ENCODE measurements at places on chromosomes 4 and X.
A peak's percentile ranks its signal among the peaks of the same experiment; 100 is the strongest.

GRCh38 chr4:104848597-104849225, 298.0 kb upstream of the TET2 start:
- no peak for DNase-seq

- no peak for DNase-seq
These were observed 18.5 kb upstream of the OPN1LW start for GRCh38 chrX:154125391-154126040.

- DNase-seq: no peak
These were observed 336.1 kb upstream of the BOD1L1 start for GRCh38 chr4:13963601-13964000.

DNA sequence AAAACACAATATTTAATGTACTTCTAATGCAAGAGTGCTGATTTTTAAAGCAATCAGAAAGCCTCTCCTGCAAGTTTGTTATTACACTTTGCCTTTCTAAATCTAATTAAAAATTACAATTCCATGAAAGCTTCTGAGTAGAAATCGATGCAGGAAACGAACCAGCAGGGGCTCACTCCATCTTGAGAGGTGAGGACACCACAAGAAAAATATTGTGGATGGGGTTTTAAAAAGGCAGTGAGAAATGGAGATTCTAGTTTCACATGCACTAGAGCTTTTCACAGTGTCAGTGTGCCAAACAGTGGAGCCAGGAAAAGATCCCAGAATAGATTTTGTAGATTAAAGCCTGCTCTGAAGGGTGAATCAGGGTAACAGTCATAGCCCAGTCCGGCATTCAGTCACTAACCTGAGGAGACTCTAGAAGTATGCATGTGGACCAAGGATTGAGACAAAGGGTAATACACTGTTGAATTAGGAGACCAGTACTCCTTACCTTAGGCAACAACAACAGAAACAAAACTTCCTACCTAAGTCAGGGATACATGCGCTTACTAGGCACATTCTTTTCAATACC, 362.3 kb downstream of the NAF1 start:
- DNase-seq: no peak

- no peak for DNase-seq
These were observed 1304.0 kb downstream of the FAM133A start for GRCh38 chrX:94977986-94978385.

DNA sequence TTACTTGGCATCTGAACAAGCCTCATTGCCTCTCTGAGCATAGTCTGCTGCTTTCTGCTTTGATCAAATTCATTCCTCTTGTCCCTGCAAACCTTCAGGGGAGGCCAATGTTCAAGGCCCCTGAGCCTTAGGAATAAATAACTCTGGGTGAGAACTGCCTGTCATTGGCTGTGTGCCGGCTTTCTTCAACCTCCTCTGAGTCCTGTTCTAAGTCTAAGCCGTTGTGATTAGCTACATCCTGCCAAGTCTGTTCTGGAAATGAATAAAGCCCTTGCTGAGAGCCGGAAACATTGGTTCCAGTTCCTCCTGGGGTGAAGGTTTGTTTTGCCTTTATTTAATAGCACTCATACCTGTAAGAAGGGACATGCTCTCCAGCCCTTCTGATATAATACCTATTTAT, 13.8 kb downstream of the RNF4 start:
- peak; percentile 76 for DNase-seq

DNA sequence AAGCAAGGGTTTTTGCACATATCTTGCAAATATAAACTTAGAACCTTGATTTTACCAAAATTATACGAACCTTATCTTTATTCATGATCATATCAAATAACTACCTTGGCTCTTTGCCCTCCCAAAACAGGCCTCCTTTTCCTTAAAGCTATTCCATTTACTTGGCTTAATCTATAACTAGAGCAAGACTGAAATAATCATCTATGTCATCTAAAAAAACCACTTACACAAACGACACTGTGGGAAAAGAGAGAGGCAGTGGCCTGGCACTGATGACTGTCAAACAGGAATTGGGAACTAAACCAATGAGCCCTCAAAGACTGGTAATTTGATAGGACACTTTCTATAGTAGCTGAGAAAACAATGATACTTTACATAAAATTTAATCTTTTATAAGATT, 11.7 kb upstream of the PTPN13 start:
- DNase-seq: no peak

DNA sequence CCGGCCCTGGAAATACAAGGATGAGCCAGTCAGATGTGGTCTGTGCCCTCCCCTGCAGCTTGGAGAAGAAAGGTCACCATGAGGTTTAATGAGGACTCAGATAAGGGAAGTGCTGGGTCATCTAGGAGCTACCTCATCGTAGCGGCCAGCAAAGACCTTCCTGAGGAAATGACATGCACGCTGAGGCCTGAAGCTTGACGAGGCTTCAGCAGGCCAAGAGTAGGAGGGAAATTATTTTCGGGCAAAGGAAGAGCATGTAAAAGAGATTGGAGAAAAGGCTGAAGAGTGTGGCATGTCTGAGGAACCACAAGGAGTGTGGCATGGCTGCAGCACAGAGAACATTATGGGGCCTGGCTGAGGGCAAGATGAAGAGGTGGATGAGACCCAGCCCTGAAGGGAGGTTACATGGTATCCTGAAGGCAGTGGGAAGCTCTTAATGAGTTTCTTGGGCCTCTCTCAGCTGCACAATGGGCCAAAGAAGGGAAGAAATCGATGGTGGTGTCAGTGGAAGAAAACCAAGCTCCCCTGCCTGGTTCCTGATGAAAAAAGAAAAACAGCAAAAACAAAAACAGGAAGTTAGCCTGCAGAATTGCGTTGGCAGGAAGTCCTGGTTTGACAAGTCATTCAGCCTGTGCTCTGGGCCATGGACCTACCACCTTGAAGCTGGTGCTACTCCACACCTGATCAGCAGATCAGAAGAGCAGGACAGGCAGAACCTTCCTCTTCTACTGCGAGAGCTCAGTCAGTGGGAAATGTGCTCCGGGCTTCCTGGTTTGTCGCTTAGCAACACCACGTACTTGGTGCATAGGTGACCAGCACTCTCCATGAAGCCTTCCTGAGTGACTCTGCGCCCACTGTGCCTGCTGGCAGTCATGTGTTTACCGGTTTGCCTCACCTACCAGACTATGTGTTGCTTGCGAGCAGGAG, 134.5 kb upstream of the KLF3 start:
- DNase-seq: peak; percentile 76

DNA sequence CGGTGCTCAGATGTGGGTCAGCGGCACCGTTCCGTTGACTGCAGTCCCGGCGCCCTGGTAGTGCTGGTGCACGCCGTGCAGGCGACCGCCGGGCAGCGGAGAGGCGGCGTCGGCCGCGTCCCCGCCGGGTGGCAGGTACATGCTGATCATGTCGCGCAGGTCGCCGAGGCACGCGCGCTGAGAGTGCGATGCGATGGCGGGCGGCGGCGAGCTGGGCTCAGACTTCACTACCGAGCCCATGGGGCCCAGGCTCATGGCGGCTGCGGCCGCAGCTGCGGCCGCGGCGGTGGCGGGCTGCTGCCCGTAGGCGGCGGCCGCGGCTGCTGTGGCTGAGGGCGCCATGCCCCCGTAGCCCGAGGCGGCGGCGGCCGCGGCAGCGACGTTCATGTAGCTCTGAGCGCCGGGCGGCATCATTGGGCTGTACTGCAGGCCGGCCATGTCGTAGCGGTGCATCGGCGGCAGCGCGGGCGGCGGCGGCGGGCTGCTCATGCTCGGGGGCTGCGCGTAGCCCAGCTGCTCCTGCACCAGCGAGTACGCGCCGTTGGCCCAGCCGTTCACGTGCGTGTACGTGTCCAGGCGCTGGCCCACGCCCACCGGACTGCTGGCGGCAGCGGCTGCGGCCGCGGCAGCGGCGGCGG, 1.0 kb downstream of the SOX3 start:
- no peak for DNase-seq

DNA sequence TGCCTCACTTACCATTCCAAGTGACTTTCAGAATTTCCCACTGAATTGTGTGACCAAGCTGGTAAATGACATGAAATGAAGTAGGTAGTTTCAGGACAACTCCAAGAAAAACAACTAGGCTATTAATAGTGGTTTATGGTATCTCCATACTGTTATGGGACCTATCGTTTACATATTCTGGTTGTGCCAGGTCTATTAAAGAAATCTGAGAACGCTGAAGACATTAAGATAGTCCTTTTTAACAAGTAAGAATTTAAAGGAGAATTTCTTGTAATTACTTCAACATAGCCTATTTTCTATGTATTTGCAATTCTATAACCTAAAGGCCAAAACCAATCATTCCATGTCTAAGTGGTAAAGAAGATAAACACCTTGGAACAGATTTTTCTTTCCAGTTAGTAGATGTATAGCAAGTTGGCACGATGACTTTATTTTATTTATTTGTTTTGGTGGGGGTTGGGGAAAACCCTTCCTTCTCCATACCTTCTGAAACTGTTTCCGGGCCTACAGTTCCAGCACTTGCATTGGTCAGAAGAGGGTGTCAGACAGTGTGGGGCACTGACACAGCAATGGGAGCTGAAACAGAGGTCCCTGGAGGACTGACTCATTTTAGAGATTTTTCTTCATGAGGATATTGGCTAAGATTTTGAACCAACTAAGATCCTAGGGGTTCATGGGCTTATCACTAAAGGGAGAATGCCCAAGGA, 7.6 kb upstream of the DCLK2 start:
- DNase-seq: no peak

- no peak for DNase-seq
These were observed 196.4 kb upstream of the DDX53 start for GRCh38 chrX:22803353-22803752.

DNA sequence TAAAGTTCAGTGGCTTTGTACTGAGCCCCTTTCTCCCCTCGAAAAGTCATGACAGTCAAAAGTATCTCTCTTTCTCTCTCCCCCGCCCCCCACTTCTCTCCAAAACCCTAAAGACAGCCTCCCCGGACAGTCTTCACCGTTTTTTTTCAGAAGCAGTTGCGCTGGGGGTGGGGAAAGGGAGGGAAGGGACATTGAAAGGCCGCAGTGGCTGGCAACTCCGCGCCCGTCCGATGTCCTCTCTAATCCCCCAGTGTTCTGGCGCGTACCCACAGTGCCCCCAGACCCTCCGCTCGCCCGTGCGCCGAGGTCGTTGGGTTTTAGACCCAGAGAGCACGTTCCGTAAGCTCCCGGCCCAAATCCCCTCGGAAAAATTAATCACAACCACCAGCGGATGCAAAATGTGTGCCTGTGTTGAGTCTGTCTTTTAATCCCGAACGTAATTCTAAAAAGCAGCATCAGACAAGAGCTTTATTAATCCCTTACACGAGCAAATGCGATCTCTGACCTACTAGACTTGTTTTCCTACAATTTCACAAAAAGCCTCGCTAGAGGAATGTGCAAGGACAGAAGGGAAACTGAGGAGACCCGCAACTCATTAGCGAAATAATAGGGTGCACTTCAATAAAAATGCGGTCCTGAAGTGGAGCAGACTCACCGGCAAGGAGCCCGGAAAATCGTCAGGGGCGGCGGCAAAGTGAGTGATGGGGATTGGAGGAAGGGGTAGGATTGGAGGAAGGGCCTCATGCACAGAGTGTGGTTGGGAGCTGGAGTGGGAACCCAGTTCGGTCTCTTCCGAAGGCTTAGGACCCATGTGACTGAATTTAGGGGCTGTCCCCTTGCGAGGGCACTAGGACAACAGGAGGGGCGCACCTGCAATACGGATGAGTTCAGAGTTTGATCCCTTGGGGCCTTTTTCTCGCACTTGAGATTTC, 12.2 kb upstream of the PRDM8 start:
- no peak for DNase-seq

DNA sequence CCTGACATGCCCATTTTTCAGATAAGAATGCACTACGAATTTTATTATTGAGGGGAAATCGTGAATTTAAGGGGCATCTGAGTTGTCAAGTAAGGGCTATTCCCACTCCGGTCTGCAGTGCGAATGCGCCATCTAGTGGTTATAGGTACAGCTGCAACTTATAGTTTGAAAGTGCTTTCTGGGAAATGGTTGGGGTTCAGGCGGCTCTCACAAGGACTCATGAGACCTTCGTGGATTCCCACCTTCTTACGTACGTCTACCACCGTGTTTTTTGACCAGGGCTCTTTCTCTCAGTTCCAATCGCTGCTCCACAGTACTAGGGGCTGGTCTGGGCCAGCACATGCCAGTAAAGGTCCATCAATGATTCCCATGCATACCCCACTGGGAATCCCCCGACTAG, 12.3 kb downstream of the MSL3 start:
- peak; percentile 76 for DNase-seq

DNA sequence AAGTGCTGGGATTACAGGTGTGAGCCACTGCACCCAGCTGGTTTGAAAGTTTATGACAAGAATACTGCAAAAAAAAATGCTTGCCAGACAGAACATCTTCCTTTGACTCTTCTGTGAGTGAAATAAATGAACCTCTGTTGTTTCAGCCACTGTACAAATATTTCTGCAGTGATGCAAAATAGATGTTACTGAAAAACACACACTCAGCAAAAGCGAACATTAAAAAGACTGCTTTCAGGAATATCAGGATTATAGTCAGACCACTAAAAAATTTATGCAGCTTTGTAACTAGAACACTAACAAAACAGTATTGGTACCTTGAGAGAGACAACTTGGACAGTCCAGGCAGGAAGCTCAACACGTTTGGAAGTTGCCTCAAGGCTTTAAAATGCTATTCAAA, 16.9 kb upstream of the SEPSECS start:
- DNase-seq: no peak

- no peak for DNase-seq
These were observed 432.1 kb upstream of the NR3C2 start for GRCh38 chr4:148874331-148874730.

GRCh38 chr4:179750374-179750773, 2308.1 kb upstream of the AGA start:
- no peak for DNase-seq

Measured in activated CD4-positive, alpha-beta T cell treated with anti-CD3 and anti-CD28 coated beads, Interleukin-2, amount 50 U/mL, for 16 hours (primary cell).